ENCODE measurements at places on chromosomes 6 and 20.

DNA sequence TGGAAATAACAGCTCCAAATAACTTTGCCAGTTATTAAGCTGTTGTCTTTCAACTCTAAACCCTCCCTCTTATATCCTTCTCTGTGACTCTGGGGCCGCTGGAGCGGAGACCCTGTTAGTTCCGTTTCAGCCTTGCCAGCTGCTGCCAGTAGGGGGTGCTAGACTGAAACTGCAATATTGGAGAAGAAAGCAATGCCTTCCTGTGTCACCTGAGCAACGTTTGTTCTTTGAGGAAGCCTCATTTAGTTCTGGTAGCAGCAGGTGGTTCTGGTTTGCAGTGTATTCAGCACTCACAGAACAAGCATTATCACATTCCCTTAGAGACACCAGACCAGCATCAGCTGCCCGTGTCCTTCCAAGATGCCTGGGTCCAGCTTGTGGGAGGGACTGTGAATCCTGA is 22.9 kb upstream of the JAG1 start:
- DNase-seq: no peak

DNA sequence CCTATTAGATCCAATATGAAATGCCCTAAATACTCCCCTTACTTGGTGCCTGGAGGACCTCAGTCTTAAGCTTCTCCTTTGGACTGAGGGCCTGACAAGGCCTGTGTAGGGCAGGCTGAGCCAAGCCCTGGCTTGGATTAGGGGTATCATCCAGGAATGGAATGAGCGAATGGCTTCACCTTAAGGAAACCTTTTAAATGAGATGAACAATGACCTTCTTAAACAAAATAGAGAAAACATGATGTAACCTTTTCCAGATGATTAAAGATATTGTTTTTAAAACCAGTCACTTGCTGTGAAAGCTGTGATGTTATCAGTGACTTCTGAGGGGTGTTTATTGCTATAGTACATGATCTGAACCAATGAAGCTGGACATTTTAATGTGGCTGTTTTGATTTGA is 55.5 kb downstream of the TRAF3IP2 start:
- DNase-seq: no peak

DNA sequence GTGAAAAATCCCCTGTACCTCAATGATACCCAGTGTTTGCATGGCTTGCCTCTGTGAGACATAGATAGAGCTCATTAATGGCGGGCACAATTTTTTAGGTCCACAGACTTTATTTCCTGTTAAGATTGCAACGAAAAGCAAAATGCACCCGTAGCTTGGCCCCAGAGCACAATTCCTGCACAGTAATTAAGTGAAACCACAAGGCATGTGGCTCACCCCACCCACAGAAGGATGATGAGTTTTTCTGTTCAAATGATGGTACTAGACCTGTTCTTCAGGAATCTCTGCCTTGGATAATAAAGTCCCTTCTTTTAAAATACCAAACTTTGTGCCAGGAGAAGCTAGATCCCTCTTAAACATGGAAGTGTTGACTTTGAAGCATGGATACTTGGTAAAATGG is 738.1 kb downstream of the QKI start:
- DNase-seq: no peak

DNA sequence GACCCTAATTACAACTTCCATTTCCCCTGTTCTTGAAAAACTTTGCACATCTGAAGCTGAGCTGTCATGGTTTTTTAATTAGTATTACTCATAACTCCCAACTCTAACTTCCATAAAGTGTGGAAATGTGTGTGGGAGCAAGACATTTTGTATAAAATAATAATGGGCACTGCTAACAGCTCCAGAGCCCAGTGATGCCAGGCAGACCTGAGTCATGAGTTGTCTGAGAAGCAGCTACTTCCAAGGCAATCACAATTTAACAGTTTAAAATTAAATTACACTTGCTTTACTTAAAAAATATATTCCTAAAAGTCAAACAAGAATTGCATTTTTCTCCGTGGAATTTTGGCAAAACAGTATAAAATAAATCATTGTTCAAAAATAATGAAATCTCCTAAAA is 6.4 kb downstream of the SLC2A12 start:
- no peak for DNase-seq

DNA sequence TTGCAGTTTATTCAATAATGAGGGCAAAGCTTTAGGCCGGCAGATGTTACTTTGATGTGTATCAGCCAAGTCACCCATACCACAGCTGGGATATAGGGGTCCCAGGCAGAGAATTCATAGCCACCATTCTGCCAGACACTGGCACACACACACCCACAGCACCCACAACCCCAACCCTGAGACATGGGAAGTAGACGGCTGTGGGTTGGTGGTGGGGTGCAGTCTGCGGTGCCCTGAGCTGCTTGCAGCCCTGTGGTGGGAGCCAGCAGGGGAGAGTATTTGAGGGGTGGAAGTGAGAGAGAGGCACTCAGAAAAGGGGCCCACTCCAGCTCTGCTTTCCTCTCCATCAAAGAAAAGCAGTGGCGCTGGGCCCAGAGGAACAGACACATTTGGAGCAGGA is 125.3 kb downstream of the FOXO3 start:
- DNase-seq: no peak

DNA sequence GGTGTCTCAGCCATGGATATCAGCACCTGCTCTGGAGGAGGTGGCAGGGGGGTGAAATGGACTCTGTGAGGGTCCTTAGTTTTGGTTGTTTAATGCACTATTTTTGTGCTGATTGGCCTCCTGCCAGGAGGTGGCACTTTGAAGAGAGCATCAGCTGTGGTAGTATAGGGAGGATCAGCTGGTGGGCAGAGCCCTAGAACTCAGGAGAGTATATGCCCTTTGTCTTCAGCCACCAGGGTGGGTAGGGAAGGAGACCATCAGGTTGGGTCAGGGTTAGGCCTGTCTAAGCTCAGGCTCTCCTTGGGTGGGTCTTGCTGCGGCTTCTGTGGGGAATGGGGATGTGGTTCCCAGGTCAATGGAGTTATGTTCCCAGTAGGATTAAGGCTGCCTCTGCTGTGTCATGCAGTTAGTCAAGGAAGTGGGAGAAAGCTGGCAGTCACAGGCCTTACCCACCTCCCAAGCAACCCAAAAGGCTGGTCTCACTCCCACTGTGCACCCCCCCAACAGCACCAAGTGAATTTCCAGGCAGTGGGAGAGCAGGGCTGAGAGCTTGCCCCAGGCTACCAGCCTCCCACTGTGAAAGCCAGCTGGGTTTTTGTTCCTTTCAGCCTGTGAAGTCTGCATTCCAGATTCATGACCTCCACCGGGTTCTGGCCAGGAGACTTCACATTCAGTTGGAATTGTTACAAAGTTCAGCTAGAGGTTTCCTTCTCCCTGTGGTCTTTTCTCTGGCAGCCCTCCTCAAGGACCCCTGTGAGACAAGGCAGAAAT is 5.7 kb upstream of the OSTM1 start:
- DNase-seq: no peak

DNA sequence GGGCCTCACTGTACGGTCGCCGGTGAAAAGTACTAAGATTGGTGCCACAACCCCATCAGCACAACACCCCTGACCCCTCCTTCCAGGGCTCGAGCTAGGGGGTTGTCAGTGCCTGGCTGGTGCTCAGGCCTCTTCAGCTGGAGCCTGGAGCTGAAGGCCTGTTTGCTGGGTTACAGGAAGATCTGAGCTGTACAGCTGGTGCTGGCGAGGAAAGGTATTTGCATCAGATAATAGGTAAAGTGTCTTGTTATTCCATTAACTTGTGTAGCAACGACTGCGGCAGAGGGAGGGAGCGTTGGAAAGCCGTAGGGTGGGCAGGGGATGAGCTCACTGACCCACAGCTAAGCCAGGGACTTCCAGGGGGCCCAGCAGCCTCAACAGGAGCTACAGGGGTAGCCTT is 15.8 kb upstream of the SIRPA start:
- no peak for DNase-seq

DNA sequence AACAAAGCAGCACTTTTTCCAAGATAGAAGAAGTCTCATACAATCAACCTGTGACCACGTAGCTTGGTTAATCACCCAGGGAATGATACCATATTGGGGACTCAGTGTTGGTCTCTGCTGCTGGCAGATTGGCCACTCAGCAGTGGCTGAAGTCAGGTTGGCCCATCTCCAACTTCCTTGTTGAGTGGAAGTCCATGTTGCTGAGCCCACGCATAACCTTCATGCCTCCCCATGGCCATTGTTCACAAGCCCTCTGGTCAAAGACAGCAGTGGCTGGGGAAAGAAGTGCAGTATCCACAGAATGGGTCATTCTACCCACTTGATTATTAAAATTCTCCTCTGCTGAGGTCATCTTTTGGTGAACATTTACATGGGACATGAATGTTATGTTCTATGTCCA is 38.5 kb downstream of the PKIB start:
- DNase-seq: no peak

DNA sequence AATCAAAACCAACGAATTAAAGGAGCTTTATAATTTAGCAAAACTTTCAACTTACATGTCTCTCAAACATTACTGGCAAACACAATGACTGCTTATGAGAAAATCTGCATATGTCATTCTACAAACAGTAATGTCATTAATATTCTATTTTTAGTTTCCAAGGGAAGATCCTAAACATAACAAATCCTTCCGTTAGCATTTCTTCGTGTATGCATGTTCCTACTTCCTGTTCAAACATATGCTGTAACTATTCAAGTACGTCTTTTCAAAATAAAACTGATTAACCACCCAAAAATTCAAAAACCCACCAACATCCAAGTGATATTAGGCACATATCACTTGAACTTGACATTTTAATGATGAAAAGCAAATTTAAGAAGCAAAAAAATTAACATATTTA is 131.3 kb downstream of the HACE1 start:
- DNase-seq: no peak

- no peak for DNase-seq
These were observed 92.7 kb downstream of the EYA4 start for GRCh38 chr6:133333852-133334251.

DNA sequence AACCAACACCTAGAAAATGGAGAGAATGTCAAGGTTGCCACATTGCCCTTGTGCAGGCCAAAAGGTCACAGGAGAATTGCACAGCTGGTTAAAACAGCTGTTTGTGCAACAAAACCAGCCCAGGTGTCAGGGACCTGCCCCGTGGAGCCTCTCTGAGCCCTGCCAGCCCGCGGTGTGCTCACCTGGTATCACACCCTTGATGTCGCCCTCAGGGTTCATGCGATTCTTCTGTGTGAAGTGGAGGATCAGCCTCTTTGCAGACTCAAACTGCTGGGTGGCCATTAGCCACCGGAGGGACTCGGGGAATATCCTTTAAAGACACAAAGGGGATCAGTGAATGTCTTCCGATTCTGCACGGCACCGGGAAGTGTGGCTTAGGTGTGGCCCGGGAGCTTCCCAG is 39.2 kb downstream of the PSMG4 start:
- DNase-seq: no peak

DNA sequence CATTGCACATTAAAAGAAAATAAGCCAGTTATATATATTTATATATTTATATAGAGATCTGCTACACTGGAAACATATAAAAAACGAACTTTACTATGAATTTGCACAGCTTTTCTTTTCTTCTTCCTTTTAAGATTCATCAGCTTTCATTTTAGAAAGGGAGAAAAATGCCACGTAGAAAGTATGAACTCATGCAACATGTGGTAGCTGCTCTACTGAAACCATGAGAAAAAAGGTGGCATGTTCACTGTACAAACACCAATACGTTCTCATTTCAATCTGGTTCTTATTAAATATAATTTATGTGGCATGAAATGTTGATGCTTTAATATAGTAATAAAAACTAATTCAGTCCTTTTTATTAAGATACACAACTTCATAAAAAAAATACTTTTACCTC is 68.8 kb upstream of the THEMIS start:
- no peak for DNase-seq

GRCh38 chr20:21684671-21685070 is 20.8 kb upstream of the PAX1 start:
- DNase-seq: no peak
